Bronchial epithelial cell (primary cell): ENCODE measurements at places on chromosomes 7 and 10.

- no peak for DNase-seq
Measured at GRCh38 chr7:44288381-44288685, 37.1 kb downstream of the CAMK2B start.

GRCh38 chr7:14714161-14714728 lies 188.3 kb downstream of the DGKB start:
- DNase-seq, result peak; percentile 80

- no peak for DNase-seq
Measured at GRCh38 chr10:7593063-7593462, 73.7 kb downstream of the ITIH5 start.

DNA sequence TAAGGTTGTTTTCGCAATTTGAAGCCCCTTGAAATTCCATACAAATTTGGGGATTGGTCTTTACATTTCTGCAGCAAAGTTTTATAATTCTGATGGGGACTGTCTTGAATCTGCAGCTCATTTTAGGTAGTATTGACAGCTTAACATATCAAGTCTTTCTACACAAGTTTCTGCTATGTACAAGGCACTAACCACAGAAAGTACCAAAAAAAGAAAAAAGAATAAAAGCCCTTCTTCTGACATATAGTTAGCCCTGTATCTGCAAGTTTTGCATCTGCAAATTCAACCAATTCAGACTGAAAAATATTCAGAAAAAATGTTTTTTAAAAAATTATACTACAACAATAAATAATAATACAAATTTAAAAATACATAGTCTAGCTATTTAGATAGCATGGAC lies 15.3 kb downstream of the POT1 start:
- no peak for DNase-seq

GRCh38 chr7:53697913-53698312 lies 662.5 kb downstream of the POM121L12 start:
- DNase-seq, result no peak

- no peak for DNase-seq
Measured at GRCh38 chr10:110457851-110458250, 39.9 kb upstream of the DUSP5 start.

GRCh38 chr7:155758348-155758747 lies 53.9 kb downstream of the SHH start:
- DNase-seq, result no peak

DNA sequence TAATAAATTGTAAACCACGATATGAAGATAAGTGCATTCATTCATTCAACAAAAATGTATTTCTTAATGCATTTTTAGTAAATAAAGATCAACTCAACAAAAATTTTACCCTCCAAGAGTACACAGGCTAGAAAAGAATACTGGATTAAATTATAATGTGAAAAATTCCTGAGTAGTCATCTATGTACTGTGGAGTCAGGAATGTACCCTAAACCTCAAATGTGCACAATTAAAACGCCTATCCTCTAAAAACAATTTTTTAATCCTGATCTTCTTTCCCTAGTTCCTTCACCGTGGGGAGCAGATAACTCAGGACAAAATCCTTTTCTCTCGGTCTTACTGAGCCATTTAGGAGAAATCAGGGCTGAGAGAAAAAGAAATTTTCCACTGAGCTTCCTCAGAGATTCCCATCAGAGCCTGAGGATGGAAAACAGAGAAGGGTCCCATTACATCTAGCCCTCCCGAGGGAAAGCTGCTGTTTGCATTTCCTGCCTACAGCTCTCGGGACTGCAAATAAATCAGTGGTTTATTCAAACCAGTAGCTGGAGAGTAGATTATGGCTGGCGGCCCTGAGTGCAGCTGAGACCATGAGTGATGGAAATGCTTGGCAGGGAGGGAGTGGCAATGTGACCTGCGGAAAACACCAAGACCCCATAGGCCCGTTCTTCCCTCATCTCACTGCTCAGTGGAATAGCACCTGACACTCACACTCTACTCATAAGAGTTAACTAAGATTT lies 7.4 kb downstream of the TAS2R40 start:
- DNase-seq, result no peak

DNA sequence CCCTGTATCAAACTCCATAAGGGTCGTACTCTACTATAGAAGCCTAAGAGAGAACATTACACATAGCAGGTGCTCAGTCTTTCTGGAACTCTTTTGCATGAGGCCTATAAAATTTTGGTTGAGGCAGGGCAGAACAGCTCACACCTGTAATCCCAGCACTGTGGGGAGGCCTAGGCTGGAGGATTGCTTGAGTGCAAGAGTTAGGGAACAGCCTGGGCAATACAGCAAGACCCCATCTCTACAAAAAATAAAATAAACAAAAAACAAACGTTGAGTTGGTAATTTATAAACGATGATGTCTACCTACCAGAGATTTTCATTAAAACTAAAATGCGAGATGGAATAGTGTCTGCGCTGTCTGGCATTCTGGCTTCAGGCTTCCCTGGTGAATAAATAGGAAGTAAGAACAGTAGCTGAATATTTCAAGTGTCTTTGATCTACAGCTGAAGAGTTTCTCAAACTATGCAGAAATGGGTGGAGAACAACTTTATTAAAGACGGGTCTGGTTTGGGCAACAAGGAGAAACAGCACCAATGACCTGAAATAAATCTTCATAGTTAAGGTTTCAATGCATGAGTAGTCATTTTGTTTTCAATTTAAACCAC lies 774 bp downstream of the PON2 start:
- no peak for DNase-seq

DNA sequence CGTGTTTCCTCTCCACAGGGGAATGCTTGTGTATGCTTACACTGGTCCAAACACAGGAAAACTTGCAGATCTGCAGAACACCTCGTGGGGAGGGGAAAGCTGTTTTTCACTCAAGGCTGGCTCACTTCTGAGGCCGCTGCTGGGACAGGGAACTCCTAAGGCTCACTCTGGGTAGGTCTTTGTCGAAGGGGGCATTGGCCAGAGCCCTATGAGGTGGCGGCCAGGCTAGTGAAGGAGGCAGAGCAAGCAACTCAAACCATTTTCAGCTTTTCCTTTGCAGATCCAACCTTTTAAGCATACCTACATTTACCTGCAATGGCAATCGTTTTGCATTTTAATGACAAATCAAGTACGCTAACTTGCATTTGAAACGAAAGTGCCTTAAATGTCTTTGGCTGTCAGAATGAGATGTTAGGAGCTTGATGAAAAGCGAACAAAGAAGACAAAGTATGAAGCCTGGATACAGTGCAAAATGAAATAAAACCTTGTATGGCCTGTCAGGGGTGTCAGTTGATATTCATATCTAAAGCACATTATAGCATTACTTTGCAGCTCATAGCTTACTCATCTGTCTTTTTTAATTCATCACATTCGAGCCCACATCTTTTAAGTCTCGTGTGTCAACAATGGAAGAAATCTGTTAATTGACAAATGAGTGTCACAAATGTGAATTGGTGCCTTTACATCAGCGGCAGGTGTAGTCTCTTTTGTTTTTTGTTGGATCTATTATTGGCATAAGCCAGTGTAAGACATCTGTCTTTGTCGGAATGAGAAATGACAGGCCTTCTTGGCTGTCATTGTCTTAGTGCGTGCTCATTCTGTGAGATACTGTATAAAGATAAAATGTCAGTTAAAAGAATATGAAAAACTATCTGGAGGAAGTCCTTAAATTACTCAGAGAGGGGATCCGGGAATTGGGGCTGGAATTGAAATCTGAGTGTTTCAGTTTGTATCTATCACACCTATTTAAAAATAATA lies 30.5 kb downstream of the LRMDA start:
- DNase-seq, result no peak

DNA sequence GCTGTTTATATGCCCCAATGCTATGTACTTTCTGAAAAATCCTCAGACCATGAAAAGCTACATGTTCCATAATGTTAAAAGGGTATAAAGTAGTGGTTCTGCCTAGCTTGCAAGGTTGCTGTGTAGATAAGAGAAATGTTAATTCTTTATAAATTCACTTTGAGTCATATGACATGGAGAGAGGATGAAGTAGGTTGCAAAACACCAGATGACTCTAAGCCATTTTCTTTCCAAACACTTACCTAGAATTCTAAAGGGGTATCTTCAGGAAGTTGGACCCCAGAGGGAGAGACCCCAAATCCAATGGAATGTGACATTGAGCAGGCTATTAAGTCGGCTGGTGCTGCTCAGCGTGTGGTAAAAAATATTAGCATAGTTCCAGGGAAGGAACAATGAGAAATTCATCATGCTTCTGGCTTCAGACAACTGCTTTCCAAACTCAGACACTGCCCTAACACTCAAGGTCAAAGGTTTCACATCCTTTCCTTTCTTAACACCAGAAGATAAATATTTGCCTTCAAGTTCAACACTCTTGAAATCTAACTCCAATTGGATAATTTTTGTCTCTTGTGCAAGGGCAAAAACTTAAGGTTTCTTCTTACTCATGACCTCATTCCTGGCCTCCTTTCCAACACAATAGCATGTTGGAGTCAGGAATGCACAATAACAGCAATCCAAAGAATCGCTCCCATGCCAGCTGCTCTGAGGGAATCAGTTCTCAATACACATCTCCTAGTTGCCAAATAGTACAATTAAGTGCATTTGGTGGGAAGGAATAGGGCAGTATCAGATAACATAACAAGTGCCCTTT lies 100.7 kb upstream of the AFAP1L2 start:
- DNase-seq, result peak; percentile 88

DNA sequence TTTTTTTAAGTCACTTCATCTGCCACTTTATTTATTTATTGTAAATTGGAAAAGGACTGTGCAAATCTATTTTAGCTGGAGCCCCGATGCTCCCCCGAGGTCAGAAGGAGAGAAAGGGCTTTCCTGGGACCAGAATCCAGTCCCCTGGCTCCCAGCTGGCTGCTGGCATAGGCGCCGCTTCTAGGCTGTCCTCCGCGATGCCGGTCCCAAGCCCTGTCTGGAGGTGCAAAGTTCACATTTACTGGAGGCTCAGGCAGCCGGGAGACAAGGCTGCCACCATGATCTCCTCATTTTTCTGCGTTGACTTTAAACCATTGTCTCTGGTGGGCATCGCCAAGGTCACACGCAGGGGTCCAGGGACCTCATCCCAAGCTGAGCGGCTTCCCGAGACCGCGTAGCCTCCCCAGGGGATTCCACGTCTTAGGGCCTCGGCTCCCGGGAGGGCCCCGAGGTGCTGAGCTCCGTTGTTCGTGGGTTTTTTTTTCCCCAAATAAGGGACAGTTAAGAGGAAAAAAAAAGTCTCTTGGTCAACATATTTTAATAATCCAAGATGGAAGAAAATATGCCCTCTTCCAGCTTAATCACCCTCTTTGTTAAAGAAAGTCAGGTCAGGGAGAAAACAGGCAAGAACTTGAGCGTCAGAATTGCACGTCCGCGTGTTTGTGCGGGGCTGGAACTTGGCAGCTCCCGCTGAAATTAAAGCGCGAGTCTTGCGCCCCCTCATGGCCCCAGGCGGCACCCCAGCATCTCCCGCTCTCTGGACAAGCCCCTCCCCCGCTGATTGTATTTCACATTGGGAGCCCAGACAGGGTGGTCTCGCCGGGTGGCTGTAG lies 11.9 kb downstream of the RGR start:
- DNase-seq, result peak; percentile 26

- no peak for DNase-seq
Measured at GRCh38 chr10:73099141-73099540, 2.5 kb upstream of the P4HA1 start.

DNA sequence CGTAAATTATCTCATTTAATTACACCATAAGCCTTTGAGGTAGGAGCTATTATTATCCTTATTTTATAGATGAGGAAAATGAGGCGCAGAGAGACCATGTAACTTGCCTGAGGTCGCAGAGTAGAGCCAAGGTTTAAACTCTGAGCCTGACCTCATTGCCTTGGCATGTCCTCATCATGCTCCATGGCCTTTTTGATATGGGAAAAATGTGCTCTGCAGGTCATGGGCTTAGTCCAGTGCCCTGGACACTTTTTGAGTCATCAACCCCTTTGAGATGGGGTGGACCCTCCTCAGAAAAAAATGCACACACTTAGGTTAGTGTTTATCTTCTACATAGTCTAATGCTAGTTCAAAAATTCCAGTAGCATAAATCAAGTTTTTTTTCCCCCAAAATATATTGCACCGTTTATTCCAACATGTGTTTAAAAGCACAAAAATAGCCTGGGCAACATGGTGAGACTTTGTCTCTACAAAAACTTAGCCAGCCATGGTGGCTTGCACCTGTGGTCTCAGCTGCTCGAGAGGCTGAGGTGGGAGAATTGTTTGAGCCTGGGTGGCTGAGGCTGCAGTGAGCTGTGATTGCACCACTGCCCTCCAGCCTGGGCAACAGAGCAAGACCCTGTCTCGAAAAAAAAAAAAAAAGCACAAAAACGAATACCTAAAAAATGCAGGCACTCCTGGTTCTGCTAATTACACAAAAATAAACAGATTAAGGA lies 28.6 kb upstream of the TMEM178B start:
- no peak for DNase-seq

GRCh38 chr7:101258243-101258731 lies 13.4 kb upstream of the FIS1 start:
- DNase-seq, result no peak

GRCh38 chr10:104925232-104925851 lies 284.3 kb downstream of the SORCS3 start:
- peak; percentile 41 for DNase-seq

DNA sequence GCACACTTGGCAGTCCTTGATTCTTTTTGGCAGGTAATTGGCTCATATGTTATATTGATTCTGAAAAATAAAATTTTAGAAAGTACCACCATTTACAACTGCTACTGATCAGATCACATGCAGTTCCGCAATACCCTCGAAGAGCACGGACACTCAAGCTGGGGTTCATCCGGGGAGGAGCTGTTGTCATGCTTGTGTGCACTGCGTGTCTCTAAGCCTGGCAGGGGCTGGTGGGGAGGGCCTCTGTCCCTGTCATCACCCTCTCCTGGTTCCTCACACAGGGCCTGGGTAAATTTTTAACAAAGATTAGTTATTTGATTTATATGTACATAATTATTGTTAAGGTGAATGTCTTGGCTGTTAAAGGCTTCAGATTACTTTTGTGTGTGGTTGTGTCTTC lies 45.2 kb downstream of the TRRAP start:
- DNase-seq, result no peak

DNA sequence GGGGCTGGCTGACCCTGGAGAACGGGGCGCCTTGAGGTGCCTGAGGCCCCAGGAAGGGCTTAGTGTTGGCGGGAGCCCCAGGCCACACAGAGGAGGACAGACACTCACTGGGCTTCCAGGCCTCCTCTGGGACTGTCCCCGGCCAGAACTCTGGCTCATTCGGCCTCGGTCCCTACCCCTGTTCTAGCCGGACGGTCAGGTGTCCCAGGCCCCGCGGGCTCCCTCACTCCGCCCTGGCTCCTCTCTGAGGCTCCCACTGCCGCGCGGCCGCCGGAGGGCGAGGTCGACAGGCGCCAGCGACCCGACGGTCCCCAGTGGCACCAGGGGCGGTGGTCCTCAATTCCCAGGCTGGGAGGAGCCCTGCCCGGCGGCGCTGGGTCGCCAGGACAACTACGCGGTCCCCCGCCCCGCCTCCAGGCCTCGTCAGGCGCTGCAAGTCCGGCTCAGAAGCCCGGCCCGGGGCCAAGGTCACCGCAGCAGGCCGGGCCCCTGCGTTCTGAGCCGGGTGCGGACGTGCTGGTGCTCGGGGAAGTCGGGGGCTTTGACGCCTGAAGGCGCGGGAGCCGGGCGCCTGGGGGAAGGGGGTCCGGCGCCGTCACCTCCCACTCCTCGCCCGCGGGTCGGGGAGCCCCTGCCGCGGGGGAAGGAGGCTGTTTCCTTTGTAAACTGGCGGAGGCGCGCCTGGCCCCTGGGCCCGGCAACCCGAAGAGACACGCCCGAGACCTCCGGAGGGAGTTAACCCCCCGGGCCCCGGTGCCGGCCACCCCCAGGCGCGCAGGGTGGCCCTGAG lies 1.1 kb upstream of the PWWP2B start:
- DNase-seq, result no peak
